Stimulated activated CD4-positive, alpha-beta T cell treated with anti-CD3 and anti-CD28 coated beads, Interleukin-15, amount 100 ng/mL, for 1 hour (primary cell): ENCODE measurements at places on chromosomes 4 and X.

GRCh38 chrX:69299951-69300714 lies 134.9 kb upstream of the PJA1 start:
- no peak for DNase-seq

GRCh38 chrX:39137363-39137954 lies 336.2 kb downstream of the MID1IP1 start:
- DNase-seq: no peak

- no peak for DNase-seq
These were observed 154.0 kb downstream of the BTC start for GRCh38 chr4:74640111-74640903.

DNA sequence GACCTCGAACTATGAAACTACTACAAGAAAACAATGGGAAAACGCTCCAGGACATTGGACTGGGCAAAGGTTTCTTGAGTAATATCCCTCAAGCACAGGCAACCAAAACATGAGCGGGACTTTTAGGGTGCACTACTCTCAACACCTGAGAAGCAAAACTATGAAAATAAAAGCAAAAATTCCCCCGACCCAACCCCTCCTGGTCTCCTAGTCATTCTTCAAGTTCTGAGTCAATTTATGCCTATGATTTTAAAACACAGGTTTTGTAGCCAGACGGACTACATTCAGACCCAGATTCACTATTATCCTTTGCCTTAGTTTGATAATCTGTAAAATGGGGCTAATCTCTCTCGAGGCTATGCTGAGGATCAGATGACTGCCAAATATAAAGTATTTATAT lies 97.0 kb downstream of the SOWAHB start:
- DNase-seq: no peak

- no peak for DNase-seq
These were observed 128.9 kb downstream of the PRKX start for GRCh38 chrX:3584415-3584996.

- DNase-seq: no peak
These were observed 49.0 kb downstream of the CD99L2 start for GRCh38 chrX:150849486-150849885.

- DNase-seq: no peak
These were observed 57.7 kb downstream of the NEIL3 start for GRCh38 chr4:177367336-177367735.

GRCh38 chr4:122686691-122687090 lies 45.8 kb upstream of the BBS12 start:
- no peak for DNase-seq

GRCh38 chr4:70713453-70714078 lies 8.2 kb upstream of the RUFY3 start:
- no peak for DNase-seq

GRCh38 chrX:136387951-136388502 lies 87.3 kb downstream of the ADGRG4 start:
- no peak for DNase-seq

DNA sequence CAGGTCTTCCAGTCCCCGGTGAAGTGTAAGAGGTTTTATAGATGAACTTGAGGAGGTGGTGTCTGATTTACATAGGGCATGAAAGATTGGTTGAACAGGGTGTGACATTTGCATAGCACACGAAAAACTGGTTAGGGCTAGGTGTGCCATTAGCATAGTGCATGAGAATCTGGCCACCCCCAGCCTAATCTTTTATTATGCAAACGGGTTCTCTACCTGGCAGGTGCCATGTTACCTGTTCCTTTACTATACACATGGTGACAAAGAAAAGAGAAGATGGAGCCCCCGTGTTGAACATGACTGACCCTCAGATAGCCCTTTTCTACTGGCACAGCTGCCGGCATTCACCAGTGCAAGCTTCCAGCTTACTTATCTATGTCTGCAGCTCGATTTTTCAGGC lies 71.0 kb downstream of the UCHL1 start:
- no peak for DNase-seq

DNA sequence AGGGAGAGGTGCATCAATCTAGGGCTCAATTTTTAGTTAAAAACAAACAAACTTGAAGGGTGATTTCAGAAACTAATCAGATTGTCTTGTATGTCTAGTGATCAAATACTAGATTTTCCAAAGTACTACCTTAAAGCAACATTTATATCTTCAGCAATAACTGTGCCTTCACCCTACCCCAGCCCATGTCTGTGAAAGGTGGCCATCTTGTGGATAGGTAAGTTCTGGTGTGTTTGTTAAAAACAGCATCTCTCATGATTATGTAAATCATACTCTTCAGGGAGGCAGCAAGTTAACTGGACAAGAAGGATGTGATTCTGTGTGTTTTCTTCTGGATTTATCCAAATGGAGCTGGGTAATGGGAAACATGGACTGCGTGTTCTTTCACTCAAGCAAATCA lies 81.4 kb upstream of the ACSL1 start:
- no peak for DNase-seq

DNA sequence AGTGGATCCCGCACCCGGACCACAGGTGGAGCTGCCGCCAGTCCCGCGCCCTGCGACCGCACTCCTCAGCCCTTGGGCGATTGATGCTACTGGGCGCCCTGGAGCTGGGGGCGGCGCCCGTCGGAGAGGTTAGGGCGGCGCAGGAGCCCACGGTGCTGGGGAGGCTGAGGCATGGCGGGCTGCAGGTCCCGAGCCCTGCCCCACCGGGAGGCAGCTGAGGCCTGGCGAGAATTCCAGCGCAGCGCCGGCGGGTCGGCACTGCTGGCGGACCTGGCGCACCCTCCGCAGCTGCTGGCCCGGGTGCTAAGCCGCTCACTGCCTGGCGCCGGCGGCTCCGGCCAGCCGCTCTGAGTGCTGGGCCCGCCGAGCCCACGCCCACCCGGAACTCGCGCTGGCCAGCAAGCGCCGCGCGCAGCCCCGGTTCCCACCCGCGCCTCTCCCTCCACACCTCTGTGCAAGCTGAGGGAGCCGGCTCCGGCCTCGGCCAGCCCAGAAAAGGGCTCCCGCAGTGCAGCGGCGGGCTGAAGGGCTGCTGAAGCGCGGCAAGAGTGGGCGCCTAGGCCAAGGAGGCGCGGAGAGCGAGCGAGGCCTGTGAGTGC lies 1256.5 kb downstream of the STIM2 start:
- no peak for DNase-seq

GRCh38 chr4:153788413-153789276 lies at the start of gene SFRP2:
SFRP2 (minus strand) TSS chr4:153789083; CDS start chr4:153788835, 248 bp downstream.
- DNase-seq: no peak

DNA sequence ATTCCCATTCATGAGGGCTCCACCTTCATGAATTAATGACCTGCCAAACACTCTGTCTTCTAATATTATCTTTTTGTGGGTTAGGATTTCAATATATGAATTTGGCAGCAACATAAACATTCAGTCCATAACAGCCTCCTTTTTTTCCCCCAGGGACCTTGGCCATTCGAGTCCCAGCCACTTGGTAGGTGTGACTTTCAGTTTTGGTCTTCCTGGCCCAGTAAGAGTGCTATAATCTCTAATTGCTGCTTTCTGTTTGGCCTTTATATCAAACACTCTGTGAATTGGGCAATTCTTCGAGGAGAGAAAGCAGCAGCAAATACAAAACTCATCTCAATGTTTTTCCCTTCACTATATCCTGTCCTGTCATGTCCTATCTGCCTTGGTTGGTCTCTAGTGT lies 12.4 kb upstream of the RADX start:
- DNase-seq: no peak

- no peak for DNase-seq
These were observed 137.7 kb upstream of the TENT5D start for GRCh38 chrX:80282535-80282934.

DNA sequence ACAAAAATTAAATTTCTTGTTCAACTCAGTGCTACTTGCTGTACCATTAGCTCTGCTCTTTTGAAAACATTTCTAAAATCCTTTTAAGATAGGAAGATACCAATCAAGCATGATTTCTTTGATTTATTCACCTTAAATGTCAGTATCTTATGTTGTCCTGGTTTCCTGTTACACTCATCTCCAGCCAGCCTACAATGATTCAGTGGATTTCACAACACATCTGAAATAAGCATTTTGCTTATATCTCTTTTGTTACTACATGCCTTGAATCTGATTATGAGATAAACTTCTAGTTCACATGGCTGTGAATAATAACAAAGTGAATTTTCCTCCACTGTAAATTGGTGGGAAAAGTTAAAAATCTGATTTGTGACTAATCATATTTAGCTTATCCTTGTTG lies 112.5 kb upstream of the BMP3 start:
- DNase-seq: no peak

DNA sequence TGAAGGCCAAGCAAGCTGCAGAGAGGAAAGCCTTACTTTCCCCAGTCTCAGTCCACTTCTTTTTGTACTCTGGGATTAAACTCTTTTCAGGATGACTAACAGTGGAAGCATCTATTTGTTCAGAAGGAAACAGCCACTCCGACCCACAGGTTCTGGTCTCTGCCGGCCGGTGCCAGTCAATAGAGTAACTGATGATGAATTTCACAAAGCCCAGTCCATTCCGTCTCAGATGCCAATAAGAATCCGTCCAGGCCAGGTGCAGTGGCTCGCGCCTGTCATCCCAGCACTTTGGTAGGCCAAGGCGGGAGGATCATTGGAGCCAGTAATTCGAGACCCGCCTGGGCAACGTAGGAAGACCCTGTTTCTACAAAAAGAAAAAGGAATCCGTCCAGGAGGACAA lies 58.5 kb upstream of the HELT start:
- DNase-seq: no peak

- no peak for DNase-seq
These were observed 102.1 kb downstream of the AREG start for GRCh38 chr4:74547042-74547441.

- no peak for DNase-seq
These were observed 53.3 kb upstream of the LNX1 start for GRCh38 chr4:53644607-53645006.

DNA sequence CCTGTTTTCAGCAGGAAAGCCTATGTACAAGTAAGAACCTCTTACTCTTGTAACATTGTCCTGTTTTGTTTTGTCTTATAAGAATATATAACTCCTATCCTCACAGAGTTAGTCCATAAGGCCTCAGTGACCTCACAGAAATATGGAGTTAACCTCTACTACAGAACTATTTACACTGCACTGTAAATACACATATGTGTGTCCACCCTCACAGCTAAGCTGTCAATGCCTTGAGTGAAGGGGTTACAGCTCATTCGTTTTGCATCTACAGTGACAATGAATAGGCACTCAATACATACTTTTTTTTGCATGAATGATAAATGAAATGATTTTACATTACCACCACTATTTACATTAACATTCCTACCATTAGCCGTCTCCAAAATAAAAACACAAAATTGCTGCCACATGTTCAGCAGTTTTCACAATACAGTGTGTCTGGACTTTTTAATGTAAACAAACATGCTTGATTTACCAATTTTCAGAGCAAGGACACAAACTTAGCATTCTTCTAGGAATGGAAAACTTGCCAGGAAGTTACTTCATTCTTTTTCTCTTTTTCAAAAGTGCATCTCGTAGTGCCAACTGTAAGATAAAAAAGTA lies 9.5 kb upstream of the NAAA start:
- no peak for DNase-seq

GRCh38 chrX:123217077-123217476 lies 33.0 kb downstream of the GRIA3 start:
- DNase-seq: no peak

- DNase-seq: no peak
These were observed 84.0 kb downstream of the PHKA2 start for GRCh38 chrX:18899796-18900380.

GRCh38 chr4:184705692-184706091 lies 28.2 kb downstream of the CENPU start:
- DNase-seq: no peak

GRCh38 chr4:70885174-70885573 lies 17.0 kb upstream of the MOB1B start:
- DNase-seq: no peak

- DNase-seq: no peak
These were observed 317 bp downstream of the CMC4 start for GRCh38 chrX:155070663-155070974.

DNA sequence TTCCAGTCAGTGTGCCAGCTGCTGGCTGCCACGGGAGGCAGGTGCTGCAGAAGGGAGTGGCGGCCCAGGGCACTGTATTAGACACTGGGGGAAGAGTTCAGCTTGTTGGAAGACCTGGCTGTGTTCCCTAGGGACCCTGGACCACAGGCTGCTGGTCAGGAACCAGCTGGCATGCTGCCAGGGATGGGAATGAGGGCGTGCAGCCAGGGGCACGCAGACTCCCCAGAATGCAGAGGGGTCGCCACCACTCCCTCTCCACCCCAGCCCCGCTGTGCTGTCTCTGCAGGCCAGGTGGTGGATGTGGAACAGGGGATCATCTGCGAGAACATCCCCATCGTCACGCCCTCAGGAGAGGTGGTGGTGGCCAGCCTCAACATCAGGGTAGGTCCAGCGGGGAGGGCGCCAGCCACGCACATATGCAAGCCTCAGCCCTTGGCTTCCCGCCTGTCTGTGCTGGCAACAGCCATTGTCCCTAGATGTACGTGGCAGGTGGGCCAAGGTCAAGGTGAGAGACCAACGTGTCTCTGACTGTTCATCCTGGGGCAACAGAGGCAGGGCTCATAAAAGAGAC lies 12.3 kb downstream of the ABCD1 start:
- DNase-seq: no peak

GRCh38 chr4:100083289-100083688 lies 107.0 kb downstream of the DDIT4L start:
- no peak for DNase-seq

DNA sequence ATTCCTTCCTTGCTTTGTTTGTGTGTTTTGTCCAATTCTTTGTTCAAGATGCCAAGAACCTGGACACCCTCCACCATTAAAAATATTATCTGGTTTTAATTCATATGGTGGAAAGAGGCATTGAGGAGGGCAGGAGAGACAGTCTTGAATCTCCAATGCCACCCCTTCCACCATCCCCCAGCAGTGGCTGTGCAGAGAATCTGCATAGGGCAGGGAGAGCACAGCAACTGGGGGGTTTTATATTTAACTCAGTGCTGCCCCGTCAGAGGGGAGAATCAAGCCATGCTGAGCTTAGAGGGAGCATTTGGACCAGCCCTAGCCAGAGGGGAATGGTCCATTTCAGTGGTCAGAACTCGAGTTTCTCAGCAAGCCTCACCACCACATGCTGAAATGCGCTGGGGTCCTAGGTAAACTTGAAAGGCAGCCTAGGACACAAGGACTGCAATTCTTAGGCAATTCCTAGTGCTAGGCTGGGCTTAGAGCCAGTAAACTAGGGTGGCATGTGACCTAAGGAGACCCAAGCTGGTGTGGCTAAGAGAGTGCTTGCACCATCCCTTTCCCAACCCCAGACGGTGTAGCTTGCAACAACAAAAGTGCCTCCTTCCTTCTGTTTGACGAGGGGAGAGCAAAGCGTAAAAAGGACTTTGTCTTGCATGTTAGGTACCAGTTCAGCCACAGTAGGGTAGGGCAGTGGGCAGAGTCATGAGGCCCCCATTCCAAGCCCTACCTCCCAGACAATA lies 34.2 kb downstream of the CCDC158 start:
- no peak for DNase-seq

DNA sequence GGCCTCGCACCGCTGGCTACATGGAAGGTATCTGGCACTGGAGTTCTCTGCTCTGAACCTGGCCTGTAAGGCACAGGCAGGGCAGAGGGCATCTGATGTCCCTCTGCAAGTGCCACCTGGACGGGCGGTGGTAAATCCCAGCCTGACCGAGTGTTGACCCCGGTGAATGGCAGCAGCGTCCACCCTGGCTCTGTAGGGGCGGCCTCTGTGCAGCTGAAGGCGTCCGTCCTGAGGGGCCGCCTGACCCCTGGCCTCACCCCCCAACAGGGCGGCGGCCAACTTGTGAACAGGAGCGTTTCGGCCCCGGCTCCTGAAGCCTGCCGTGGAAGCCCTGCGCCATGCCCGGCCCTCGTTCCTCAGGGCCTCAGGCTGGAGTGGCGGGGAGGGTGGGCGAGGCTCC lies 51.4 kb downstream of the CPZ start:
- DNase-seq: no peak
